Activated CD8-positive, alpha-beta memory T cell treated with anti-CD3 and anti-CD28 coated beads for 1 hour (primary cell): ENCODE measurements at places on chromosomes 2 and 18.

GRCh38 chr2:62724886-62725711 is 19.6 kb downstream of the EHBP1 start:
- DNase-seq: no peak

- DNase-seq: no peak
Measured at GRCh38 chr2:98172150-98172765, 85.3 kb downstream of the VWA3B start.

GRCh38 chr18:53526101-53526870 is 698.2 kb downstream of the MBD2 start:
- DNase-seq: no peak

- no peak for DNase-seq
Measured at GRCh38 chr2:21453723-21454450, 330.1 kb downstream of the TDRD15 start.

- no peak for DNase-seq
Measured at GRCh38 chr2:232281858-232282507, 96.6 kb upstream of the ALPP start.

DNA sequence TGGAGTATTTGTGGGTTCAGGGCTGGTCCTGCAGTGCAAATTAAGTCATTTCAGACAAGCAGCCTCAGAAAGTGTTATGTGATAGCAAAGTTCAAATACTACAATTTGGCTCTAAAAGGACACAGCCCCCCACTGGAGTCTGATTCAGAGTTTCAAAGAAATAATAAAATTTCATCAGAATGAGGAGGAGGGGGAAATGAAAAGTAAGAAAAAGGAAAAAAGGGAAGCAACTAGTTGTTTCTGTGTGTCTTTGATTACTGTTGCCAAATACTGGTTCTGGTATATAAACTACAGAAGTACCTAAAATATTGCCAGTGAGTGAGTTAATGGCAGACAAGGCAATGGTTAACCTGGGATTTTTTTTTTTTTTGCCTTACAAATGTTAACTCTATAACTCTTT is 773.9 kb downstream of the BCL11A start:
- no peak for DNase-seq

GRCh38 chr2:98013407-98014042 is 17.8 kb upstream of the TMEM131 start:
- no peak for DNase-seq

DNA sequence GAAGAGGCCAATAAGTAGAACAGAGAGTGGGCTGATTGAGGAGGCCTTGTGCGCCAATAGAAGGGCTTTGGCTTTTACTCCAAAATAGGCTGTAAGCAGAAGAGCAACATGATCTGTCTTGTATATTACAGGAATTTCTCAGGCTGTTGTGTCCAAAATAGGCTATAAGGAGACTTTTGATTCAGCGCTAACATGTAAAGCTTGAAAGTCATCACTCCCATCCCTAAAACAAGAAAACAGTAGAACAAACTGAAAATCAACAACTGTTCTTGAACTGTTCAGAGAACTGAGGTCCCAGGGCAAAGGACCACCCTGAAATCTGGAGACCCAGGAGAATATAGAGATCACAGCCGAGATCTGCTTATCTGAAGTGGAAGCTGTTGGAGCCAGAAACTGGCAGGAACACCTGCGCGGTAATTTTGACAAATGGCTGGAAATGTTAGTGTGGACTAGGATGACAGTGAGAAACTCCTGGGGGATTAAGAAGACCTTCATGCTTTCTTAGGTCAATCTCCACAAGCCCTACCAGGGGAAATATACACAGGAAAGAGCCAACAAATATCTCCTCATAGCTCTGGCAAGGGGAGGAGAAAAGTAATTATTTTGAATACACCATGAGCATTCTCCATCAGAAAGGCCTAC is 258.6 kb downstream of the RBM43 start:
- DNase-seq: no peak

DNA sequence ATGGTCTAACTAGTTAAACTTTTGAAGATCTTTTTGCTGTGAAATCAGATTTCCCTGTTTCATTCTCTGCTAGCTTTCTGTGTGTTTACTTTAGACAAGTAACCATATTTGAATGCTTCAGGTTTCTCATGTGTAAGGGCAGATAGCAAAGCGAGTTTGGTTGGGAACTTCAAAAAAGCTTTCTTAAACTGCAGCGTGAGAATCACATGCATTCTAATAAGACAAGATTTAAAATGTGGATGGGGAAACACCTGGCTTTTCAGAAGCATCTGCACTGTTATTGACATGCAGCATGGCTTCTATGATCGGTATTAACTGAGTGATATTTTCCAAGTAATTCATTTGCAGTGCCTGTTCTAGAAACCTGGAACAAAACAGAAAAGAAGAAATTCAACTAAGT is 119.3 kb downstream of the ABCA12 start:
- no peak for DNase-seq

GRCh38 chr18:28114472-28114871 is 62.5 kb downstream of the CDH2 start:
- DNase-seq: no peak

DNA sequence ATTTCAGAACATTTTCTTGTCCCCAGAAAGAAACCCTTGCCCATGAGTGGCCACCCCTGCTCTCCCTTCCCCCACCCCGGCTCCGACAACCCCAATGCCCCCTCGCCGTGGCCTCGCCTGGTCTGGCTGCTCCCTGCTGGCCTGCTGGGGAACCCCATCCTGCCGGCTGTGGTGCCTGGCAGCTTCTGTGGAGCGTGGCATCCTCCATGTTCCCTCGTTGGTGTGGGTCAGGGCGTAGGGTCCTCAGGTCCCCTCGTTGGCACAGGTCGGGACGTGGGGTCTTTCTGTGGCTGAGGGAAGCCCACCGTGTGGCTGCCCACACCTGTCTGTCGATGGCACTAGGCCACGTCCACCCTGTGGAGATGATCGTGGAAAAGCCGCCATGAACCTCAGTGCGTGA is 61.9 kb downstream of the NFATC1 start:
- DNase-seq: no peak

DNA sequence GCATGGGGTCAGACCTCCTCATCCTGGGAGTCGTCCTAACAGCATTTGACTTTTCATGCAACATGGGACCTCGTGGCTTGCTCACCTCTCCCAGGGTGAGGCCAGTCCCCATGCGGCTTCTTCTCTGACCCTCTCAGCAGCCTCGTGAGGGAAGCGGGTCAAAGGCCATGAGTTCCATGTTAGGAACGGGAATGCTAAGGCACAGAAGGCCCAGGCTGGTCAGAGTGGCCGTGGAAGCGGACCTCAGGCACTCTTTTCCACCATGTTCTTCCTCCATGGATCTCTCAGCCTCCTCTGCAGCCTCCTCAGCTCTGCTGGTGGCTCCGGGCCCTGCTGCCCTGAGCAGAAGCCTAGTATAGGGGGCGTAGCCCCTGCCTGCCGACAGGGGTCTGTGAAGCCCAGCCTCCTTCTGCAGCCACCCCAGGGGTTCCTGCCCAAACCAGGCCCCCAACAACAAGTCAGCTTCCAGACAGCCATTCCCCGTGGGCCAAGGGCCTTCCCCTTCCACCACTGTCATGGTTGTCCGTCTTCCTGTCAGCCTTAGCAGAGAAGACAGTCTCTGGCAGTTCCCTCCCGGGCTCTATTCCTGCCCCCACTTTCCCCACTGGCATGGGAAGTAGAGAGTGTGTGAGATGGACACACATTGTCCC is 60.0 kb upstream of the OTOF start:
- no peak for DNase-seq

DNA sequence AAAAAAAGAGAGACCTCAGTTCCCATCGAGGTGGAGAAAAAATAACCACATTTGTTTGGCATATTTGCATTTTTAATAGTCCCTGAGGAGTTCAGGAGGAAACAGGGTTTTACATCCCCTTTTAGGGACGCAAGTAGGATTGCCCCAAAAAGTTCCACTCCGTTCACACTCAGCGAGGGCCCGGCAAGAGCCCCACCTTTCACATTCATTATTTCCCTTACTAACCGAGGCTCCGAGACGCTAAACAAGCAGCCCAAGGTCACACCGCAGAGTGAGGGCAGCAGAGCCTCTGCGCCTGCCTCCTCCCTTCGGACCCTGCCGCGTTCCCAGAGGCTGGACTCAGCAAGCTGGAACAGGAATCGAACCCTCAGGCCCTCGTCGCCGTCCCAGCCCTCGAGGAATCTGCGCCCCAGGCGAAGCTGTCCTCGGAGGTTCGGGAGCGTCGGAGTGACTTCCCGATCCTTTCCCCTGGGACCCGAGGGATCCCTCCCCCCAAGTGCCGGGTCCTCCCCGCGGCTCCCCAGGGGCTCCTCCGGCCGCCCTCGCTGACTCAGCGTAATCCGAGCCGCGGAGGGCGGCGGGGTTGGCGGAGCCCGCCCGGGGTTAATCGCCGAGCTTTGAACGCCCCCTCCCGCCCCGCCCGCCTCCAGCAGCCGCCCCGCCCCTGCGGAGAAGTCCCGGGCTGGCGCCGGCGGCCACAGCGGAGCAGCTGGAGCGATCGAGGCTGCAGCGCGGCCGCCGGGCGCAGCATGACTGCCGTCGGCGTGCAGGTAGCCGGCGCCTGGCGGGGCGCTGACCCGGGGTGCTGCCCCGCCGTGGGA is at the start of gene TMEM37:
Gene TMEM37 (plus strand): TSS at position 700 of the 821 bp plus-strand sequence. CDS start 50 bp downstream, at position 750.
- DNase-seq: no peak

DNA sequence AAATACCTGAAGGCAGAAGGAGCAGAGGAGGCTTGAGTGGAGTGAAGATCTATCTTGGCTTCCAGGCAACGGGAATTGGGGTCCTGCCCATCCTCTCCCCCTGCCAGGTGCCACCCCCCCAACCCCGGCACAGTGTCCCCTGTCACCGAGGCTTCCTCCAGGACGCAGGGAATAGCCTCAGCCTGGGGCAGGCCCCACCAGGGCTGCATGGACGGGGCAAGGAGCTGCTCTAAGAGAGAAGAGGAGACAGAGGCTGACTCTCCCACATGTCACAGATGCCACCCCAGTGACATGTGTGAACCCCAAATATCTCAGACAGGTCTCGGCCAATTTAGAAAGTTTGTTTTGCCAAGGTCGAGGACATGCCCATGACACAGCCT is 42.1 kb downstream of the PXDN start:
- DNase-seq: no peak

DNA sequence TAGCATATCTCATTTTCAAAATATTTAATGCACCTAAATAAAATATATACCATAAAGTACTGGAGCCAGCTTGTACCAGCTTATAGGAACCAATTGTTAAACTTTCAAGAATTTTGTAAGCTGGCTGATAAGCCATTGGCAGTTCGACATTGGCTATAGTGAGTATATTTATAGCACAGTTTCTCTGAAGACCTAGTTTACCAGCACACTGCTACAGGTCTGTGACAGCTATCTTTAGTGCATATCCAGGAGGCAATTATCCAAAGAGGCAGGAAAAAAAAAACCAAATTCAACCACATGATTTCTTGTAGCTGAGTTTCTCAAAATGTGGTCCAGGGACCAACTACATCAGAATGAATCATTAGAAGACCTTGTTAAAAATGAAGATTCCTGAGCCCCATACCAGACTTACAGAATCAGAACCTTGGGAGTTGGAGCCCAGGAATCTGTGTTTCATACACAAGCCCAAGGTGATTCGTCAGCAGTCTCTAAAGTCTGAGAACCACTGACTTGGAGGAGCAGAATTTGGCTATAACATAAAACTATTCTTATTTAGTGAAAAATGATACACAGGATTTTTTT is 279.0 kb upstream of the NRP2 start:
- no peak for DNase-seq

- no peak for DNase-seq
Measured at GRCh38 chr2:200239216-200239615, 67.3 kb upstream of the SPATS2L start.

GRCh38 chr18:48318436-48318835 is 90.7 kb downstream of the ZBTB7C start:
- DNase-seq: no peak

GRCh38 chr2:186903216-186903615 is 54.2 kb upstream of the ZSWIM2 start:
- no peak for DNase-seq

DNA sequence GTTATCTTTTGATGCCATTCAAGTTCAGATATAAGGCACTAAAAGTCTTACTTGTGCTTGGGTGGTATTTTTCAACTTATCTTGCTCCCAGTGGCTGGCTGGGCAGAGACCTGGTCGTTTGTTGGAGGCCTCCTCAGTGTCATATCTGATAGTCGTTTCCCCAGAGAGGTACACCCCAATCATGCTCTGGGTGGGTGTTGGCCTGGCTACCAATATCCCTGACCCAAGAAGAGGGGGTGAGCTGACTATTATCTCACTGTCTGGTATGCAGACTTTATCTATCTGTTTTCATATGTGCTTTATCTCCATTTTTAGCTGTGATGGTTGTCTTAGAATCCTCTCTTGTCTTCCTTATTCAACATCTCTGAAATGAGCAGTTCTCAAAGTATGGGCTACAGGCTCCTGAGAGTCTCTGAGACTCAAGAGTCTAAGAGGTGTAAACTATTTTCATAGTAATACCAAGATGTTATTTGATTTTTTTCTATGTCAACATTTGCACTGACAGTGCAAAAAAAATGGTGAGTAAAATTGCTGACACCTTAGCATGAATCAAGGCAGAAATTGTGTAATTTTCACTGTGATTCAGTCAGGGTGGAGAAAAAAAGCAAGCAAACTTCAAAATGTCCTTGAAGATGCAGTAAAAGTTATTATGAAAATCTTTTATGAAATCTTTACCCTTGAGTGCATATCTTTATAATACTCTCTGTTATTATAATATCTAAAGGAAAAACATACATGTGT is 12.3 kb upstream of the PLEK start:
- DNase-seq: no peak

DNA sequence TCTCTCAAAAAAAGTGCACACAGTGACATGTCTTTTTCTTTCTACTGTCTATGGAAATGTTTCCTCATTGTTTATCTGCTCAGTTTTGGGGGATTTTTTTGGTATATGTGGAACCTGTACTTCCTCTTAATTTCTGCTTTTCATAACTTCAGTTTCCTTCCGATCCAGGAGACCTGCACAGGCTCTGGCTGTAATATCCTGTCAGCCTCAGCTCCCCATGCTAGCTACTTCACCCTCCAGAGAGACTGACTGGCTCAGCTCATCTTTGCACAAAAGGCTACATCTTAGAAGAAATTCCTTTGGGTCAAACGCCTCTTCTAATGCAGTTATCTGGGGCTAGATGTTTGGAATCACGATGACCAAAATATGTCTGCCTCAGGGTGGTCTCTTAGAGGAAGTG is 378.4 kb downstream of the RND3 start:
- DNase-seq: no peak

DNA sequence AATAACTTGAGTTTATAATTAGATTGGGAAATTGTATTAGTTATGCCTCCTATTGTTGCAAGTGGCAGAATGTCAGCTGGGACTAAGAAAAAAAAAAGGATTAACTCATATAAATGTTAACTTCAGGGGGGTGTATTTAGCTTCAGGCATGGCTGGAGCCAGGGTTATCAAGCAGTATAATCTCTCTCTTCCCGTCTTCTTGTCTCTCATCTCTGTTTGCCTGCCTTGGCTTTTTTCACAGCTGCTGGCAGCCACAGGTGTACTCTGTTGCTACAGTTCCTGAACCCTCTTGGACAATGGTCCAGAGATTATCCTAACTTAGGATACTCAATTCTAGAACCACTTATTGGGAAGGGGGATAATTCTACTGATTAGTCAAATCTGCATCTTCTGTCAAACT is 370.7 kb upstream of the MEX3C start:
- no peak for DNase-seq

- no peak for DNase-seq
Measured at GRCh38 chr2:117760916-117761315, 53.6 kb upstream of the DDX18 start.

GRCh38 chr18:74388227-74388626 is 68.9 kb downstream of the DIPK1C start:
- no peak for DNase-seq

GRCh38 chr2:169649278-169649677 is 44.9 kb downstream of the CFAP210 start:
- DNase-seq: no peak

- no peak for DNase-seq
Measured at GRCh38 chr2:58762176-58762781, 521.2 kb upstream of the FANCL start.
